ENCODE measurements at places on chromosomes 5 and 9. TPM values are rescaled to one million over a fixed set of nuclear protein-coding genes. Genes with fewer than 3 reads are reported as not detected.

Gene CCL27
- not detected for total RNA-seq

Gene C7
- not detected for total RNA-seq

Gene PPIC
- not detected for total RNA-seq

Gene TNC
- not detected for total RNA-seq

Gene SURF6
- 17.3 TPM for total RNA-seq

Gene SHOC1
- not detected for total RNA-seq

Gene NOXA1
- 0.46 TPM for total RNA-seq
